ENCODE measurements at places on chromosomes 3 and 15.

DNA sequence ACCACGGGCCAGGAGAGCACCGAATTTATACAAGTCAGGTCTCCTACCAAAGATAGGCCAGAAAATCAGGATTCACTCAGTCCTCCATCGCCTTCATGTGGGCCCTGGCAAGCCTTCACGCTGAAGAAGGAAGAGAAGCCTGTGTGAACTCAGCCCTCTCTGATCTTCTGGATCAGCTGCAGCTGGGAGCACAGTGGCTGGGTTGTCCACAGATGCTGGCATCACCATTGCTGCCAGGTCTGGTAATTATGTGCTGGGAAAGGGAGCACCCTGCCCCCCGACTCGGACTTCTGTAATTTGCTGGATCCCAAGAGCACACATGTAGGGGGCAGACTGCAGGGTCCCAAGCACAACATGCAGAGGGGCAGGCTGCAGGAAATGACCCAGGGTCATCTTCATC lies 12.4 kb upstream of the PDE8A start:
- no peak for DNase-seq

- DNase-seq: no peak
These were observed 81.4 kb downstream of the MBNL1 start for GRCh38 chr3:152350139-152350538.

DNA sequence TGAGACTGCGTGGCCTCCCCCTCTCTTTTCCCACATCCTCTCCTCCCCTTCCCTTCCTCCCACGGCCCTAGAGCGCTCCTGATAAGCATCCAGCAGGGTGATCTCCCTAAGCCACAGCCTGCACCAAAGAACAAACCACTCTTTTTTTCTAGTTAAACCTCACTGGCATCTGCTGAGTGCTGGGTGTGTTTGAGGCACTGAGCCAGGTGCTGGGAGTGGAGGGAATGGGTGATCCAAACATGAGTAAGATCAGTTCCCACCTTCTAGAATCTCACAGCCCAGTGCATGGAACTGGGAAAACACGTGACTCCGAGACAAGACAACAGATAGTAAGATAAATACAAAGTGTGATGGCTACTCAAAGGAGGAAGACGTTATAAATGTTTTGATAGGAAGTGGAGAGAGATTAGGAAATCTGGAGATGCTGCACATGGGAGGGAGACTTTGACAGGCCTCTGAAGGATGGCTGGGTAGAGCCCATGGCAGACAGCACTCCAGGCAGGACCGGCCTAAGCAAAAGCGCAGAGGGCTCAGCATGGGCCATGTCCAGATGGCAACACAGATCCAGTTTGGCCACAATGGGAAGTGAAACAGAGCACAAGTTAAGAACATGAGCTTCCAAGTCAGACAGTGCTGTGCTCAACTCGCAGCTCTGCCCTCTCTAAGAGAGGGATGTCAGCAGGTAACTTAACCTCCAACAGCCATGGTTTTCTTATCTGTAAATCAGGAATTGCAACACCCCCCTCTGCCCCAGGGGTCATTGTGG lies 55.6 kb downstream of the CCR3 start:
- no peak for DNase-seq

- DNase-seq: no peak
These were observed 31.9 kb downstream of the SLMAP start for GRCh38 chr3:57787867-57788623.

- no peak for DNase-seq
These were observed 39.6 kb upstream of the MAGEF1 start for GRCh38 chr3:184751204-184752040.

- no peak for DNase-seq
These were observed 9.9 kb upstream of the LEKR1 start for GRCh38 chr3:156816091-156816793.

- no peak for DNase-seq
These were observed 98.9 kb downstream of the LRRK1 start for GRCh38 chr15:101018016-101018415.

DNA sequence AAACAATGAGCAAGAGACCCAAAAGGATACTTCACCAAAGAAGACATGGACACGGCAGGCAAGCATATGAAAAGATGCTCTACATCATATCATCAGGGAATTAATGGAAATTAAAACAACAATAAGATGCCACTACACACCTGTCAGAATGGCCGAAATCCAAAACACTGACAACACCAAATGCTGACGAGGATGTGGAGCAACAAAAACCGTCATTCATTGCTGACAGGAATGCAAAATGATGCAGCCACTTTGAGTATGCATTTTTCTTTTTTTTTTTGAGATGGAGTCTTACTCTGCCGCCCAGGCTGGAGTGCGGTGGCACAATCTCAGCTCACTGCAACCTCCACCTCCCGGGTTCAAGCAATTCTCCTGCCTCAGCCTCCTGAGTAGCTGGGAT lies 19.0 kb downstream of the EDC3 start:
- no peak for DNase-seq

- no peak for DNase-seq
These were observed 1488.1 kb downstream of the OTOL1 start for GRCh38 chr3:162984746-162985145.

DNA sequence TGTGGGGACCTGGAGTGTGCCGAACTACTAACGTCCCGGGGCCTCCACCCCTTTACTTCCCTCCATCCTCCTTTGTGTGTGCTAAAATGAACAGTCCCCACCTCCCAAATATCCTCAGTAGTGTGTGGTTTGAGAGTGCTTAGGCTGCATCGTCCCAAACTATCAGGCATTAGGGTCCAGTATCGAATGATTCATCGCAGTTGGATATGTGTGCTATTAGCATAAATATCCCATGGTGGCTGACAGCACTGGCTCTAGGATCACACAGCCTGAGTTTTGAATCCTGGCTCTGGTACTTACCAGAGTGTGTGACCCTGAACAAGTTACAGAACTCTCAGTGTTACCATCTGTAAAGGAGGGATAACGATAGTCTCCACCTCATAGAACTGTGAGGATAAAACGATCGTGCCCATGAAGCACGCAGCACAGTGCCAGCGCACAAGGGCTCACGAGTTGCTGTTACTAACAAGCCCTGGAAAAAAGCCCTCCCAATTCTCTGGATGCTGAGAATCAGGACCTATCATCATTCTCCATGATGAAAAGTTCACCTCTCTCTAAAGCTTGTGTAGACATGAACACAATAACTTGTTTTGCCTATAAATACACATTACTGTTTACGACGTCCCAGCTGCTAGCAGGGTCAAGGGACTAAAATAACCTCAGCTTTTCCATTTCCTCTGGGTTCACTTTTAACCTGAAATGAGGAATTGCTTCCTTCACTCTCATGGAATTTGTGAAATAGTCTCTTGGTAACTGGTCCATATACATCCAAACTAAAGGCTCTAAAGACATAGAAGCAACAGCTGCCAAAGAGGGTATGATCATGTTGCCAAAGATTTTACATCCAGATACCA lies 51.0 kb downstream of the VGLL4 start:
- DNase-seq: no peak

GRCh38 chr3:2446146-2446545 lies 347.5 kb downstream of the CNTN4 start:
- no peak for DNase-seq

GRCh38 chr3:102132370-102132769 lies 283.1 kb downstream of the NFKBIZ start:
- DNase-seq: no peak

All from NCI-H2081 treated with DMSO at 0.1 percent for 48 hours (cell line).